Neural crest cell (in vitro differentiated cells): ENCODE measurements at places on chromosomes 3 and 15.
A peak's percentile ranks its signal among the peaks of the same experiment; 100 is the strongest.

DNA sequence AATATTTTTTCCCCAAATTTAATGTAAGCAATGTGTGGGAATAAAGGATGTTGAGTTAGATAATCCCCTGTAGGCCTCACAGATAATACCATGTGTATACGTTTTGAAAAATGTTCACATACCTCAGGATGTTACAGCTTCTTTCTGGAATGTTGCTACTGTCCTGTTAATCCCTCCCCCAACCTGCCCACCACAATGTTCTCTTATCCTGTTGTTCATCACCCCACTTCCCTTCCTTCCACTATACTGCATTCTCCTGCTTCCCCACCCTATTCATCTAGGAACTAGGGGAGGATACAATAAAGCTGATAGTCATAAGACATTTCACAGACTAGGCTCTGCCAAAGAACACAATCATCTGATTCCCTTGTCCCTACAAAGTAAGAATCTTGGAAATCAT is 92.1 kb downstream of the IGF2BP2 start:
- DNase-seq = no peak

DNA sequence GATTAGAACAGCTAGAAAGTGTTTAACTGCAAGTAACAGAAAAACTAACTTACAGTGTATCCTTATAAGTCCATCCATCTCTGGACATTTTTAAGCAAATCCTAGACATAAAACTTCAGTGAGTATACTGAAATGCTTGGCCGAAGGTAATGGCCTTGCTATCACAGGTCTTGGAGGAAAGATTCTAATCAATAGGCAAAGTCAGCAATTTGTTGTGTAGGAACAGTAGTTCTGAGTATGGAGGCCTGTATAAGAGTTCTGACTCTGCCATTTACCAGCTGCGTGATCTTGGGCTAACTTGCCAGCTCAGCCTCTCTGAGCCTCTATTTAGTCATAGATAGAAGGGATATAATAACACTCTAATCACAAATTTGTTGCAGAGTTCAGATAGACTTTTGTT is 328.1 kb downstream of the IL20RB start:
- DNase-seq = no peak

DNA sequence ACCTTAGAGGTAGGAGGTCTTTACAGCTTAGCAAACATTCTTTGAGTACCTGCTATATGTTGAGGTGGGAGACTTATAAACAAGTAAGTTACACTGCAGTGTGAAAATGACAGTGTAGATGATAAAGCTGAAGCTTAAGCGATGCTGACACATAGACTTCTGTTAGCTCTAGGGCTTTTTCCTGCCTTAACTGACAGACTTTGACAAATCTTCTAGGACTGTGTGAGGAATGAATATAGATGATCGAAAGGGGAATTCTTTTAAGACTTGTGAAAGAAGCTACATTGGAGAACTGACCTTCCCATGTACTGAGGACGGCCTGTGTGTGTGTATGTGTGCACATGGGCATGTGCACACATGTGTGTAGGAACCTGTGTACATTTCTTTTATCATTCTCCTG is 22.7 kb downstream of the BOC start:
- DNase-seq = no peak

- no peak for DNase-seq
Observed at GRCh38 chr15:84929795-84930603, 45.5 kb downstream of the SLC28A1 start.

DNA sequence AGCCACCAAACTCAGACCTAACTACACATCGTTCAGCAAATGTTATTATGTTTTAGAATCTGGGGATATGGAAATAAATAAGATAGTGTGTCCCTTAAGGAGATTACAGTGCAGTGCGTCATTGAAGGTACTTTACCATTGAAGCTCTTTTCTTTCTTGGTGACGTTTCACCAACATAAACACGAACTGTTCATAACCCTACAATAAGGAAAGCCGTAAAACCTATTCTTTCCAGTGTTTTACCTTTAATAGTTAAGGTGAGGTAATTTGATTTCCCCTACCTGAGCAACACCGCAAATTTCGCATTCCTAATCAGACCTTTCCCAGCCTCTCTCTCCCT is 826 bp downstream of the CCDC66 start:
- no peak for DNase-seq

DNA sequence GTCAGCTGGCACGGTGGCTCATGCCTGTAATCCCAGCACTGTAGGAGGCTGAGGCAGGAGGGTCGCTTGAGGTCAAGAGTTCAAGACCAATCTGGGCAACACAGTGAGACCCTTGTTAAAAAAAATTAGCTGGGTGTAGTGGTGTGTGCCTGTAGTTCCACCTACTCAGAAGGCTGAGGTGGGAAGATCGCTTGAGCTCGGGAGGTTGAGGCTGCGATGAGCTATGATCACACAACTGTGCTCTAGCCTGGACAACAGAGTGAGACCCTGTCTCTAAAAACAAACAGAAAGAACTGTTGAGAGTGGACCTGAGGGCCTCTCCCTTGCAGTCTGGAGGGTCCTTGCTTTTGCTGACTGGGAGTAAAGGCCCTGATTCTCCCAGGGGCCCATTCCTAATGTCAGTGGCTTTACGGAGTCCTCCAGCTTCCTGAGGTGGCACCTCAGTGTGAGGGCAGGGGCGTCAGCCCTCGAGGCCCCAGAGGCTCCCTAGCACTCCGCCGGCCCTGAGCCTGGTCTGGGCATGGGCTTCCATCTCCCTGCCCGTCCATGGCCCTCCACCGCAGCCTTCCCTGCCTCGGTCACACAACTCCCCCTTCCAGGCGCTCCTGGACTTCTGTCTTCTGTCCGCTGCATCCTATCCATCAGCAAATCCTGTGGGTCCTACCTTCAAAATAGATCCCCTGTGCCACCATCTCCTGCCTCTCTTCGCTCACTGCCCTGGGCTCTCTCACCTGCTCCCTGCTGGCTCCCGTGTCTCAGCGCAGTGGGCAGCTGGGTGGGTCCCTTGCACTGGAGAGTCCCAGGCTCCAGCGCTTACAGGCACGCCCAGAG is 19.0 kb downstream of the FBLN2 start:
- DNase-seq = no peak

GRCh38 chr3:42419563-42419962 is 9.2 kb upstream of the LYZL4 start:
- DNase-seq = no peak

DNA sequence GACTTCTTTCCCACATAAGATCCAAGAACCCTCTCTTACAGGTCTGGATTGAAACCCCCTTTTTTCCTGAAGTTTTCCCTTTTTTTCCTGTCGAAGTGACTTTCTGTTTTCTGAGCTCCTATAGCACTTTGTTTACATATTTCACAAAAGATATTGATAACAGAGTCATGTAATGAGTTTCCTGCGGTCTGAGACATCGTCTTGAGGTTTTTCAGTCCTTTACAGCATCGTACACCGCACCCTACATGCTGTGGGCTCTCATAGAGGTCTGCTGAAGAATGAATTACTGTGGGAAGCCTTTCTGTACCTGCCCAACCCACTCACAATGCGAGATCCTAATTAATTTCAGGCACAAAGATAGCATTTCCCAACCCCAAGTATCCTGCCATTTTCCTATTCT is 53.1 kb downstream of the MCF2L2 start:
- no peak for DNase-seq

DNA sequence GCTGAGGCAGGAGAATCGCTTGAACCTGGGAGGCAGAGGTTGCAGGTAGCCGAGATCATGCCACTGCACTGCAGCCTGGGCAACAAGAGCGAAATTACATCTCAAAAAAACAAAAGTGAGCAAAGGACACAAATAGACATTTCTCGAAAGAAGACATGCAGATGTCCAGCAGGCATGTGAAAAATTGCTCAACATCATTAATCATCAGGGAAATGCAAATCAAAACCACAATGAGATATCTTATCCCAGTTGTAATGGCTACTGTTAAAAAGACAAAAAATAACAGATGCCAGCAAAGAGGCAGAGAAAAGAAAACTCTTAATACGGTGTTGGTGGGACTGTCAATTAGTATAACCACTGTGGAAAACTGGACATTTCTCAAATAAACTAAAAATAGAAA is 20.9 kb downstream of the ASB7 start:
- DNase-seq = no peak

DNA sequence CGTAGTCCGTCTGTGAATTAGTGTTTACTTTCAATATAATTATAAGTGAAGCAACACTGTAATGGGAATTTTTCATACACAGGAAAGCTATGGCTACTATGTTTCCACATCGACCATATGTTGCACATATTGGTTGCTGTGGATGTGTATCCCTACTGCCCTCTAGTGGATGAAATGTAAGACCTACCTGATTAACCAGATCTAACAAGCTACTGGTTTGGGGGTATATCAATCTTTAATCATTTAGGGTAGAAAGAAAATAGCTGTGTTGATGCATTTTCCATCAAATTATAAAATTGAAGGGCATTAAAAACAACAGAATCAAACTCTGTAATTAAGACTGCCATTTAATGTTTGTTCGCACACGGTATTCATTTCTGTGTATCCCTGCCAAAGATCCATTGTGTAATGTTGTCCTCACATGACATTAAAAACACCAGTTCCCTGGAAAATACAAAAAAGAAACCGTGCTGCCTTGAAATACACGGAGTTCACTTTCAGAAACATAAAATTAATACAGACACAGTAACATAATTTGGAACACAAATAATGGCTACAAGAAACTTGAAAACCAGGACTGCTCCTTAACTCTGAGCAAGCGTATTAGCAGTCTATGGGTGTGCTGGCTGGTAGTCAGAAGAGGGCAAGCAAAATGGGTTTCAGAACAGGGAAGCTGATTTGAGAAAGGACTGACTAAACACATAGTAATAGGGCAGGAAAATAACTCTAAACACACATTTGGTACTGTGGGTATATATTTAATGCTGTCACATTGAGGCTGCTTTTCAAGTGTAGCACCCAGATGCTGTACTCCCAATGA is 125.1 kb downstream of the TIGIT start:
- no peak for DNase-seq

GRCh38 chr3:17954801-17955200 is 212.4 kb upstream of the TBC1D5 start:
- DNase-seq = no peak

GRCh38 chr15:40878785-40879184 is 4.8 kb upstream of the RHOV start:
- DNase-seq = no peak

DNA sequence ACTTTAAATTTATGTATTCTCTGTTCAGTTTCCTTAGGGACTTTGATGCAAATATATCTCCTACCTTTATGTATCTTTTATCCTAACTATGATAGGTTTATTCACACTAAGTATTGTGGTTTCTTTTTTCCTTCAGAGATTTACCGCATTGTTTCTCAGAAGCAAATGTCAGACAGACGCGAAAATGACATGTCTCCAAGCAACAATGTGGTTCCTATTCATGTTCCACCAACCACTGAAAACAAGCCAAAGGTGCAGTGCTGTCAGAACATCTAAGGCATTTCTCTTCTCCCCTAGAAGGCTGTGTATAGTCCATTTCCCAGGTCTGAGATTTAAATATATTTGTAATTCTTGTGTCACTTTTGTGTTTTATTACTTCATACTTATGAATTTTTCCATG is 18.3 kb downstream of the RAB11A start:
- DNase-seq = no peak

DNA sequence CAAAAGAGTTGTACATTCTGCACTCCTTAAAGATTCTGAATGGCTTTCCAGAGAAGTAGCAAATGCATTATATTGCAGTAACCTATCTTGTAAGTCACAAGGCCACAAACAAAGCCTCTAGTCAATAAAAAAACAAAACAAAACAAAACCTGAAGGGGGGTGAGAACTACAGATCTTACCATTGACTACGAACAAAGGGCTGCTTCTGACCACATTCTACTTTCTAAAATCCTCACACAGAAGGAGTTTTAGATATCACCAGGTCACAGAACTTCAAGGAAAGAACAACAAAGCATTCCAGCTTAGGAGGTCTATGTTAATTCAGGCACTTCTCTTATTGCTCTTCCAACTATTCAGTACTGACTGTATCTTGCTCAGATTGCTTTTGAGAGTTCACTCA is 343.0 kb downstream of the ZBTB20 start:
- DNase-seq = no peak

GRCh38 chr15:51186181-51186705 is 91.5 kb upstream of the TNFAIP8L3 start:
- DNase-seq = no peak

DNA sequence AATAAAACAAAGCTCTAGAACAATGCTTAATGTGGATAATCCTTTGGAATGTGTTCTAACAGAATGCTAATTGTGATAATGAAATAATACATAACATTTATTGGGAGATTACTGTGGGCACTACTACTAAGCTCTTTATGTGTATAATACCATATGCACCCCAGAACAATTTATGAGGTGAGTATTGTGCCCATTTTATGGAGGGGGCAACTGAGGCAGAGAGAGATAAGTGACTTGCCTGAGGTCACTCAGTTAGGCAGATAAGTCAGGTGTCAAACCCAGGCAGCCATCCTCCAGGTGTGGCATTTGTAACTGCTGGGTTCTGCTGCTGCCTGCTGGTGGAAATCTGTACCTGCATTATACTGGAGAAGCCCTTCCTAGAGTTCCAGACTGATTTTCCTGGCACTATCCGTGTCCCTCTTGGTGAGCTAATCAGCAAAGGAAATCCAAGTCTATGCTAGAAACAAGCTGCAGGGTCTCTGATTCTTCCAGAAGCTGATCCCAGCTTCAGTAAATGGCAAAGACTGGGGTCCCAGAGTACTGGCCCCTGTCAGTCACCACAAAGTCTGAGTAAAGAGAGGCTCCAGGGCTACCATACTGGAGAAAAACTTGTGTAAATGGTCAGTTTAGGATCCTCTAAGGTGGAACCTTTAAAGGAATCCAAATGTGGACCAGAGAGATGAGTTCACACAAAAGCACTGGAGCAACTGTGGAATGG is 22.6 kb upstream of the RBP1 start:
- DNase-seq = peak; percentile 34

DNA sequence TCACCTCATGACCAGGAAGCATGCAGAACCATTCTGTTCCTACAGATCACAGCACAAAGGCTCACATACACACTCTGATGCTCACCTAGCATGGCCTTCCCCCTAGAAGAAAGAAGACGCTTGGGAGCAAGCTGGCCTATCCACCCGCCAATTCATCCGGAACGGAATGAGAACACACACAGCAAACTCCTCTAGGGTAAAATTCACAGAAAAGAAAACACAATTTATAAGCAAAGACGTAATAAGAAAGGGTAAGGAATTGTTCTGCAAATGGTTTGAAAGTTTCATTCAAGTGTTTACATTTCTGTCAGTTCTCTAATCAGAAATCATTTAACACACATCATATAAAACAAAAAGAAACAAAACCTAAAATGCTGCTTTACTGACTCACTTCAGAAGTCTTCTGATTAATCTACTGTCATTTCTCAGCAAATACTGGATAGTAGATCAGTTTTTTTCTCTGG is 218.1 kb downstream of the OSBPL10 start:
- no peak for DNase-seq

DNA sequence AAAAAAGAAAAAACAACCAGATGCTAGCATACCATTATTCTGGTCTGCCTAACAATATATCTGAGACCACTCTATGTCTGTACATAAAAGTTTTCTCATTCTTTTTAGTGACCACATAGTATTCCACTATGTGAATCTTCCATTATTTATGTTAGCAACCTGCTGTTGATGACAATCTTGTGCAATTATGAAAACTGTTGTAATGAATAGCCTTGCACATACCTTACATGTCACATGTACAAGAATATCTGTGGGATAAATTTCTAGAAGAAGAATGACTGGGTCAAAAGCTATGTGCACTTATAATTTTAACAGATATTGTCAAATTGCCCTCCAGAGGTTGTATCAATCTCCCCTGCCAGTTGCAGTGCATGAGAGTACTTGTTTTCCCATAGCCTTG is 62.5 kb downstream of the ARHGAP31 start:
- DNase-seq = no peak
